ENCODE measurements at places on chromosomes 16 and 17.

DNA sequence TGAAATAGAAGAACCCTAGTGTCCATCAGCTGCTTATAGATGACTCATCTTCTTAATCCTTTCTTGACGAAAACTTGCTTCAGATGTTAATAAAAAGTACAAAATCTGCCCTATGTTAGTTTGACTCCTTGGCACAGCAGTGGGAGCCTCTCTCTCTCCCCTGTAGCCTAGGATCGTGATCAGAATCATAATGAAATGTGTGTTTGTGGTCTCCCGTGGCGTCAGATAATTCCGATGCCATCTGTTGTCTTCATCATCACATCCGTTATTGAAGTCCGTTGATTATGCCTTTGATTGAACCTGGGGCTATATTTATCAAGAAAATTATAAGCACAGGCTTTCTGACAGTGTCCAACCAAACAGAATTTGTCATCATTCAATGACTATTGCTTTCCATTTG, 102.5 kb downstream of the BMERB1 start:
- DNase-seq = no peak

DNA sequence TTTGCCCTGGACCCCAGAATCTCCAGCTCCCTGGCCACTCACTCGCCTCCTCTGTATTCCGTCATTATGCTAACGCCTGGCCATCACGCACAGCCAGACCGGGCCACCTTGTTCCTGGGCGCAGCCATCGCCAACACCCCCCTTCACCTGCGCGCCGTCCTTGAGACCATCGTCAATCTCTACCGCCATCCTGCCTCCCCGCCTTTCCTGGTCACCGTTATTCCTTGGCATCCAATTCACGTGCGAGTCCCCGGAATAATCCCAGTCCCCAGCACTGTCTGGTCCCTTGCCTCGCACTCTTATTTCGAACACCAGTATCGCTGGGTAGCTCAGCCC, 541 bp downstream of the VKORC1 start:
- DNase-seq = no peak

GRCh38 chr16:87051526-87052320, 265.5 kb downstream of the C16orf95 start:
- no peak for DNase-seq

DNA sequence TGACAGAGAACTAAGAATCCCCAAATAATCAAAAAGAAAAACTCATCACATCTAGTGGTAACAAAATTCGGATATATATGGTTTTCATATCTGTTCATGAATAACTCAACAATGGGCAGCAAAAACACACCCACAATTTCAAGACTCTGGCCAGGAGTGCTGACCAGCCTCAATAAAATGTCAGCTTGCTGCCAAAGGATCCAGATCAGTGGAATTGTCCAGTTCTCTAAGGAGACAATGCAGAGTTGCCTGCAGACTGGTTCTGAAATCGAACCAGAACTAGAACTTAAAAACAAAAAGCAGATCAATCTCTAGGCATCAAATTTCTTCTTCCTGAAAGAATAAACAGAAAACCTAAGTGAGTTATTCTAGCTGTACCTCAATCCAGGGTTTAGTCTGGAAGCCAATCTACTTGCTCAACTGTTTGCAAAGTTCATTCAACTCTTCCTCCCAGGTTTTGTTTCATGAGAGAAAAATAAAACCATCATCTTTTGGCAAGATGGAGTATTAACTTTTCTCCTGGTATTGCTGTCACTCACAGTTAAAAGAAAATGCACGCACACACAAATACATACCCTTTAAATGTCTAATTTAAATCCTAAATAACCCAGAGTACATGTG, 61.0 kb downstream of the CFDP1 start:
- DNase-seq = no peak

DNA sequence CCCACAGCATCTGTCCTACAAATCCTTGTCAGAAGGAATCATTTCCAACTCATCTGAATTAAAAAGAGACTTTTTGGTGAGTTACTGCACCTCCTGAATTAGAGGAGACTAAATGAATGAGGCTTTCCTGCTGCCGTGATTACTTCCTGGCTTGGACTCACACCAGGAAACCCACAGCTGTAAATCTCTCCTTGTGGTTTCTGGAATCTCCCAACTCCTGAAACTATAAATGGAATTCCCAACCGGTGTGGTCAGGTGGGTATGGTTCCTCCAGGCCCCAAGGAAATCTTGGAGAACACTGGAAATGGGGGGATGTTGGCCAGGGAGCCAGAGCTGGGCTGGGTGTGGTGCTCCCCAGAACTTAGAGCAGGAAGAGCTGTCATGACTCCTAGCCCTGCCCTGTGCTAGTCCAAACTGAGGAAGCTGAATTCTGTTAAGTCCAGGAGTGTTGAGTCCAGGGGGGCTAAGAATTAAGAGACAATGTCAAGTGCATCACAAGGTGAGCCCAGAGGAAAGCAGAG, 216.4 kb downstream of the GSG1L start:
- no peak for DNase-seq

DNA sequence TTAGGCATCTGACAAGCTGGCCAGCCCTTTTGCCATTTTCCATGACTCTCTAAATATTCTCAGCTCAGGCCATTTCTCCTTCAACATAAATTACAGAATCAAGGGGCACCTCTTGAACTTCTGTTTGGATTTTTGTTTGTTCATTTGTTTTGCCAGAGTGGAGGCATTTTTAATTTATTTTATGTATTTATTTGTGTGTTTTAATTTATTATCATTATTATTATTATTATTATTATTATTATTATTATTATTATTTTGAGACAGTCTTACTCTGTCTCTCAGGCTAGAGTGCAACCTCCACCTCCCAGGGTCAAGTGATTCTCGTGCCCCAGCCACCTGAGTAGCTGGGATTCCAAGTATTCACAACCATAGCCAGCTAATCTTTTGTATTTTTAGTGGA, 1578.0 kb downstream of the CDH8 start:
- DNase-seq = no peak

DNA sequence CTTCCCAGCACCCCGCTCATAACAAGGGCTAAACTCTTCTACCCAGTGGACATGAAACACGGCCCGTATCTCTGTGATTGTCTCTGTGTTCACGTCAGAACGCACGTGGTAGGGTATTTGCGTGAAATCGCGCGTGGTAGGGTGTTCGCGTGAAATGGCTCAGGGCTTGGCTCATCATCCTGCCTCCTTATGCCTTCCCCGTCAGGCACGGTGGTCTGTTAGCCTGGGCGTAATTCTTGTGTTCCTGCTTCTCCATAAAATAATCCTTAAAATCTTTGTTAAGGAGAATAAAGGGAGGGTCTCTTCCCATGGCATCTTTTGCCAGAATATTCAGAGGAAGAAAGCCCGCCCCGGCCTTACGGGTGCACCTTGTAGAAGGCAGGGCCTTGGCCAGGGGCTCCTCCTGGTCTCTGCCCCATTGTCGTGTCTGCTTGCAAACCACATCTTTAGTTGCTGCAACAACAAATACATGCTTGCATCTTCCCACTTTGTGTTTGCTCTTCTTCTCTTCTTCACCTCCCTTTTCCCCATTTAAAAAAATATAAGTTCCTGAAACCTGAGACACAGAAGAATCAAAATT, 116.7 kb upstream of the CHMP6 start:
- no peak for DNase-seq

DNA sequence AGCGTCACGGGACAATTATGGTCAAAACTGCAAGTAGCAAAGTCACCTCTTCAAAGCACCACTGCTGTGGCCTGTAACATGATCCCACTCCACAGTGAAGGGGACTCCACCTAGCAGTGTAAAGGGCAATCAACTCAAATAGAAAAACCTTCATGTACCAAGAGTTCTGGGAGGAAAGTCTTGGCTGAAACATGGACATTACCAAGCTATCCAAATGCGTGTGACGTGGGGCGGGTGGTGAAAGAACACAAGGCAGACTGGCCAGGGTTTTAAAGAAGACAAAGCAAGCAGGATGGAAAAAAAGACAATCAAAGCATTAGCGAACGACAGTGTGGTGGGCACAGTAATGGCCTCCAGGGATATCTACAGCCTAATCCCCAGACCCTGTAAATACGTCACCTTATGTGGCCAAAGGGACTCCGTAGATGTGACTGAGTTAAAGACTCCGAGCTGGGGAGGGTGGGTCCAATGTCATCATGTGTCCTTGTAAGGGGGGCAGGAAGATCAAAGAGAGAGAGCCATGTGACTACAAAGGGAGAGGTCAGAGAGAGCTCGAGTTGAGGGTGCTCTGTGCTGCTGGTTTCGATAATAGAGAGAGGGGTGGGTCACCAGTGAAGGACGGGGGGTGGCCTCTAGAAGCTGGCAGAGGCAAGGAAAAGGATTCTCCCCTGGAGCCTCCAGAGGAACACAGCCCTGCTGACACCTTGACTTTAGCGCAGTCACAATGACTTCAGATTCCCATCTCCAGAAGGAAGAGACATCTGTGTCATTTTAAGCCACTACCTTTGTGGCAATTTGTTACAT, 6.0 kb downstream of the HSDL1 start:
- DNase-seq = no peak

- DNase-seq = no peak
Measured at GRCh38 chr17:51355441-51356410, 95.4 kb downstream of the UTP18 start.

DNA sequence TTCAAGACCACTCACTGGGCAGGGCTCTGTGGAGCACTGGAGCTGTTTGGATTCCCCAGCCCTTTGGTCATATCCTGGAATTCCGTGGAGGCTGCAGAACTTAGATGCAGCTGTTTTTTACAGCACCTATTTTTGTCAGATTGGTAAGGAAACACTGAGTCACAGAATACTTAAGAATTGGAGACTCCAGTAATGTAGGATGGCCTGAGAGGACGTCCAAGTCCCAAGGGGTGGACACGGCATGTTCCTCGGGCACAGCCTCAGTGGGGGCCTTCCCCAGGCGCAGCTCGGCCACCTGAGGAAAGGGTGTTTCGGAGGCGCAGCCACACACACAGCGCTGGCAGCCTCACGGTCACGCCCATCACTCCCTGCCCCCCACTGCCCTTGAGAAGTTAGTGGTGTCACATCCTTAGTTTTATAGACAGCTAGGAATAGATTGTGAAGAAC, 14.8 kb downstream of the PLD6 start:
- no peak for DNase-seq

DNA sequence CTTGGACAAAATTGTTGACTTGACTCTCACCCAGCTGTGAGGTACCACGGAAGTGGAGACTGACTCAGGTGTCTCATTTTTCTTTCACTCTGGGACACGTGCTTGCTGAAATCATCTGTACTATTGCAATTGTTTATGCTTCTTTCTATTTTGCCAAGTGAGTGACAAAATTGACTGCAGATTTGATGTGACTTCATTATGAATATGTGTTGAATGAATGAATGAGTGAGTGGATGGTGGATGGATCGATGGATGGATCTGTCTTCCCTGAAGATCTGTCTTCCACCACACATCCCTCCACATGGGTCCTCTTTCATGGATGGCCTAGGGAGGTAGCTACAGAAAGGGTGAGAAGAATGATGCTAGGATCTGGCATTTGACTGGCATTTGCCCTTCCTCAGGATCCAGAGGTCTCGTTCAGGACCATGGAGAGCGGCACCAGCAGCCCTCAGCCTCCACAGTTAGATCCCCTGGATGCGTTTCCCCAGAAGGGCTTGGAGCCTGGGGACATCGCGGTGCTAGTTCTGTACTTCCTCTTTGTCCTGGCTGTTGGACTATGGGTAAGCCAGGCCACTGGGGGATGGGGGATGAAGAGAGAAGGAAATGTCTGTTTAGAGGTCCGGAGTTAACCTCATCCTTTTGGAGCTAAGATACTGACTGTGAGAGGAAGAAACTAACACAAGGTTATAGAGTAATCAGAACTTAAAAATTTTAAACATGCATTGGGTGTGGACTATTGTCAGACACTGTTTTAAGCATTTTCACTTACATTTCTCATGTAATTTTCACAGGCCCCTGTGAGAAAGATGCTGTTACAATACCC, 12.7 kb downstream of the SLC5A11 start:
- peak; percentile 0 for DNase-seq

All from activated CD8-positive, alpha-beta memory T cell treated with anti-CD3 and anti-CD28 coated beads for 1 hour (primary cell).